AG08396 (cell line): ENCODE measurements at places on chromosomes 7 and 10.

DNA sequence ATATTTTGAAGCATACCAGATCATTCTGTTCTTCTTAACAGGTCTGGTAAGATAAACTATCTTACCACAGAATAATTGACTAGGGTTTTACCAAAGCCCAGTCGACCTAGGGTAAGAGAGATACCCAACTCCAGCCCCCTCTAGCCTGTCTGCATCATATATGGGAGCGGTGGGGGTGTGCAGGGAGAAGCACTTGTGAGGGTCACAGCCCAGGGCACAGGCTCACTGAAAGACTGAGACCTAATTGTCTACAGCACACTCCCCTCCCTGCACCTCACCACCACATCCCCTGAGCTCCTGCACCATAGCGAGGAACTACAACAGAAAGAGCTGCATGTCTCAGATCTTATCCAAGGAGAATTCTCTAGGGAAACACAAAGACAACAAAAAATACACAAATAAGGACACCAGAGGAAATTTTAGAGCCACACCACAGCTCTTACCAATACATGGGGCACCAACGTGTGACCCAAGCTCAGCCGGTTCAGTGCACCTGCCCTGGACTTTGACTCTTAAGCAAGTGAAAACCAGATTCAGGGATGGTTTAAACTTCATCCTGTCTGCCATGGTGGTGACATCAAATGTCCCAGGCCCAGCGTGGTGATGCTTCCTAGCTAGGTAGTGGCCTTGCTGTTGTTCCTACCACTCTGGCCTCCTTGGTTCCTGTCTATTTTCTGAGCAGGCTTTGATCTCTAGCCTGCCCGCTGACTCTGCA lies 150.8 kb downstream of the HERPUD2 start:
- DNase-seq = no peak

- no peak for DNase-seq
Measured at GRCh38 chr10:125951290-125951689, 54.9 kb downstream of the FANK1 start.

DNA sequence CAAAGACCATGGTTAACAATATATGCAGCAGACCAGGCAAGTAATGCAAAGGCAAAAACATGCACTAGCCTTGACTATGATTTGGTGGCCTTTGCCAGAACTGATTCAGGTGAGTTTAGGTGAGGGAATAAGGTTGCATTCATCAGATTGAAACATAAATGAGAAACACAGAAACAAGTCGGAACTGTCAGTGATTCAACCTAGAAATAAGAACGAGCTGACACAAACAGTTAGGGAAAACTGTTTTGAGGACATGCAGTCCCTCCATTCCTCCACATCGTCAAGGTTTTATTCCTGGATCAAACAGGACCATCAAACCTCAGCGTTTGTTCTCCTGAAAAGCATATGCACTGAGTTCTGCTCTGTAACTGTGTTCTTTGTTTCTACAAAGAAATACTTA lies 1.8 kb downstream of the ZNF248 start:
- DNase-seq = no peak

DNA sequence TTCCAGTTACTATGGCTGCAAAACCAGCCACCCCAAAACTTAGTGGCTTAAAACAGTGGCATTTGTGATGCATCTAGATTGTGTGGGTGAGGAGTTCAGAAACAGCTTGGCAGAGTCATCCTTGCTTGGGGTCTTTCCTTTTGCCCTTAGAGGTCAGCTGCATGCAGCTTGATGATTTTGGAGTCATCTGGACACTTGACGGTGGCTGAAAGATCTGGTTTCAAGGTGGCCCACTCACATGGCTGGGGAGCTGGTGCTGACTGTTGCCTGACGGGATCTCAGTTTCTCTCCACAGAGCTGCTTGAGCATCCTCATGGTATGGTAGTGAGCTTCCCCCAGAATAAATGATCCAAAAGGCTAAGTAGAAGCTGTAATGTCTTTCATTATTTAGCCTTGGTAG lies 191.3 kb upstream of the GALNT17 start:
- DNase-seq = no peak

DNA sequence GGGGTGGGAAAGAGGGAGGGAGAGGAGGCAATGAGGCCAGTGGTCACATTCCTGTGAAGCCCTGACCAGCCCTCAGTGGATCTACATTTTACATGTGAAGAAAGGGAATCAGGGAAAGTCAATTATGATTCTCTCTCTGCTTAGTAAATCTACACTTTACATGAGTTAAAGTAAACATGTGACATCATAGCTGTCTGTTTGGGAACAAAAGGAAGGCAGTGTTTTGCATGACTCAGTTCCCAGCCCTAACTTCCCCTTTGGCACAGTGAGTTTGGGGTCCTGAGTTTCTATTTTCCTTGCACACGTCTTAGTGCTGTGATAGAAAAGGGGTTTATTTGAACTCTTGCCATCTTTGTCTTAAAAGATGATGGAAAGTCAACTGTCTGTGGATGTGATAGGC lies 615.1 kb downstream of the SDK1 start:
- DNase-seq = no peak

- no peak for DNase-seq
Measured at GRCh38 chr7:55992346-55992745, 28.0 kb downstream of the NIPSNAP2 start.

DNA sequence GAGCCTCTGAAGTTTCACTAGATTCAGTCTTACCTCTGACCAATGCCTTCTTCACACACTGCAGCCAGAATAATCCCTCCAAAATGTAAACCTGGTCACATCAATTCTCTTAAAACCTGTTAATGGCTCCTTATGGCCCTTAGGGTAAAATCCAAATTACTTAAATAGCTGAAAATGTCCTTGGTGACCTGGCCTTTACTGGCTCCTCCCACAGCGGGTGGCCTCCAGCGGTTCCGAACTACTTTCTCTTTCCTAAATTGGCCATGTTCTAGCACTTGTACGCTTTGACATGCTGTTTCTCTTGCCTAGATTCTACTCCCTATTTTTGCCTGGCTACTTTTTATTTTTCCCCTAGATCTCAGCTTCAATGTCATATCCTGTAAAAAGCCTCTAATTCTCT lies 36.1 kb downstream of the AGK start:
- DNase-seq = no peak
